ENCODE measurements at places on chromosomes 1 and 21. TPM values are rescaled to one million over a fixed set of nuclear protein-coding genes. Genes with fewer than 3 reads are reported as not detected.

The DNASE2B gene
- total RNA-seq, result not detected

The G0S2 gene
- total RNA-seq, result 3.6 TPM

The ADORA1 gene
- 0.50 TPM for total RNA-seq

The FGR gene
- total RNA-seq, result not detected

The CDC7 gene
- total RNA-seq, result 5.5 TPM
